ENCODE measurements at places on chromosomes 13 and 19. TPM values are rescaled to one million over a fixed set of nuclear protein-coding genes. Genes with fewer than 3 reads are reported as not detected.

SIGLEC8 gene
- not detected for total RNA-seq

GRCh38 chr13:50715402-50716146 is 127.9 kb downstream of the DLEU7 start:
- H3K4me3 ChIP-seq: peak overlapping the region; percentile 41
- no peak for DNase-seq
- no peak overlapping the region for H3K27ac ChIP-seq
- peaks cover 5% of the 10 kb centered on the region for H3K36me3 ChIP-seq
- peaks cover 14% of the 10 kb centered on the region for H3K27me3 ChIP-seq

DNA sequence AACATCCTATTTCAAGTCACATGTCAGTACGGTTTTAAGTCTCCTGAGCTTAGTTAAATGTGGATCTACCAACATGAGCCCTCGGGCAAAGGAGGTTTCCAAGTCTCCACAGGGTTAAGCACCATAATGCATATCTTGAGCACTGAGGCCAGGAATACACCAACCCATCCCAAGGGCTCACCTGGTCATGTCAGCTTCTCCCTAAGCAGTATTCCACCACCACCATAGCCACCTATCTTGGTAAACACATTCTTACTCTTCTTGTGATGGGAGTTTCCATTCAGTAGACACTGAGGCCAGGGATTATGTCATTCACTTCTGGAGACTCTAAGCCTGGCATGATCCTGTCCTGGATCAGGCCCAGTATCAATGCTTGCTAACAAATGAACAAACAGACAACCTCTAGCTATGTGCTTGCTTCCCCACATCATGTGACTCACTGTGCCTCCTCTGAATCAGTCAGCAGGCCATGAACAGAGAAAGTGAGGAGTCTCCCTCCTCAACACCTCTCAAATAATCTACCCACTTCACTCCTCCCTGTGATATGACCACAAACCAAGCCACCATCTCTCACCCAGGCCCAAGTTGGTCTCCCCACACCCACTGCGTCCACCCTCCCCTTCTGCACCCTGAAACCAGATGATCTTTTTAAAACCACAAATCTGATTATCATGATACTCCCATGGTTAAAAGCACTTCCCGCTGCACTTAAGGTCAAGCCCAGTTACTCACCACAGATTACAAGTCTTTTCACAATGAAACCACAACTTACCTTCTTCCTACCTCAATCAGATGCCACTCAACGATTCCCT is 5.8 kb downstream of the PEG3 start:
- peaks cover 4% of the 10 kb centered on the region for H3K36me3 ChIP-seq
- H3K27me3 ChIP-seq: no peaks in the 10 kb centered on the region
- no peak overlapping the region for H3K27ac ChIP-seq
- H3K4me3 ChIP-seq: no peak overlapping the region
- DNase-seq: no peak

- H3K36me3 ChIP-seq: peaks cover under 1% of the 10 kb centered on the region
- DNase-seq: no peak
- peaks cover 18% of the 10 kb centered on the region for H3K27me3 ChIP-seq
Observed at GRCh38 chr19:40231544-40232424, 5.3 kb upstream of the CCNP start.

GRCh38 chr19:2231621-2232221 is 4.4 kb downstream of the PLEKHJ1 start:
- H3K36me3 ChIP-seq: peaks cover 6% of the 10 kb centered on the region
- peaks cover 13% of the 10 kb centered on the region for H3K4me1 ChIP-seq
- no peak overlapping the region for H3K4me3 ChIP-seq
- no peak overlapping the region for H3K27ac ChIP-seq

DNA sequence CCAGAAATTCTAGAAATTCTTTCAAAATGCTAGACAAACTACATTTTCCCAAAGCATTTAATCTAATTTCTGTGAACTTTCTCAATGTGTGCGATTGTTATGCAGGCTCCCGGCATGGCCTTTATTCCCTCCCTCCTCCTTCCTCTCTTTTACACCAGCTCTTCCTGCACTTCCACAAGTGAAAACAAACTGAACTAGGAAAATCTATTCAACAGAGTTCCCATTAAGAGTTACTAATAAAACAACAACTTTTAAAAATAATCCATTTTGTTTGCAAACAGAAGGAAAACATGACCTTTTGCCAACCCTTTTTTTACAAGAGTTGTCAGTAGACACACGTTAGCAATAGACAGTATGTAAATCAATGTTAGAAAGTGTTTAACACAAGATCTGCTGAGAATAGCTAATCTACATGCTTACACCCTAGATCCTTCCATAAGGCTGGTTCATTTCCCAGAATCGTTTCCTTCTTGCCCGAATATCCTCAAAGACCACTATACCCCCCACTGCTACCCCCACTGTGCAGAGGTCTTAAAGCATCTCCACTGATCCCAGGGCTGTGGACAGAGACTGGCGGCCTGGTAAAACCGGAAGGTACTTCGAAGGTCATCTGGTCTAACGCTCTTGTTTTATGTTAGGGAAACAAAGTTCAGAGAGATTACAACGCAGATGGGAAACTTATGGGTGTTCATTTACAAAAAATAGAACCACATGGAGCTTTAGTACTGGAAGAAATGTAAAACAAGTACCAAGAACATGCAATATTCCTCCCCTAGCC is 98.0 kb downstream of the FOXO1 start:
- H3K27me3 ChIP-seq: no peaks in the 10 kb centered on the region
- no peak overlapping the region for H3K27ac ChIP-seq
- peaks cover 7% of the 10 kb centered on the region for H3K36me3 ChIP-seq
- H3K4me1 ChIP-seq: peaks cover 59% of the 10 kb centered on the region
- no peak for DNase-seq

GRCh38 chr19:43908659-43909058 is 26.4 kb downstream of the ZNF45 start:
- H3K36me3 ChIP-seq: peaks cover 26% of the 10 kb centered on the region
- no peak overlapping the region for H3K4me3 ChIP-seq
- no peaks in the 10 kb centered on the region for H3K4me1 ChIP-seq
- H3K27ac ChIP-seq: no peak overlapping the region
- DNase-seq: no peak
- no peaks in the 10 kb centered on the region for H3K27me3 ChIP-seq

DNA sequence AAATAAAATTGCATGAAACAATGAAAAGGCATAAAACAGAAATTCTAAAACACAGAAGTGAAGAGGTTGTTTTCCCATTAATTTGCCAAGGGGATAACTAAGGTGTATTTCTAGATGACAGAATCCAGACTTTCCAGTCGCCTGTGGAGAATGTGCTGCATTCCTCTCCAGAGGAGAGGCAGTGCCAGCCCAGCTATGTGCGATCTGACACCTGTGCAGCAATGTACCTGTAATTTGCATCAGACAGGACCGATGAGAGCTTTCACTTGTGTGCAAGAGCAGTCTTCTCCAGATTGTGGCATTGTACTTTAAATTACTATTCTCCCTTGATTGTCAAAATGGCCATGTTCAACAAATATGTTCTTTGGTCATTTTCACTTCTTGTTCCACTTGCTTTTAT is 1037.9 kb downstream of the EFNB2 start:
- H3K27ac ChIP-seq: no peak overlapping the region
- no peaks in the 10 kb centered on the region for H3K4me1 ChIP-seq
- DNase-seq: no peak
- no peaks in the 10 kb centered on the region for H3K36me3 ChIP-seq
- H3K27me3 ChIP-seq: no peaks in the 10 kb centered on the region

DNA sequence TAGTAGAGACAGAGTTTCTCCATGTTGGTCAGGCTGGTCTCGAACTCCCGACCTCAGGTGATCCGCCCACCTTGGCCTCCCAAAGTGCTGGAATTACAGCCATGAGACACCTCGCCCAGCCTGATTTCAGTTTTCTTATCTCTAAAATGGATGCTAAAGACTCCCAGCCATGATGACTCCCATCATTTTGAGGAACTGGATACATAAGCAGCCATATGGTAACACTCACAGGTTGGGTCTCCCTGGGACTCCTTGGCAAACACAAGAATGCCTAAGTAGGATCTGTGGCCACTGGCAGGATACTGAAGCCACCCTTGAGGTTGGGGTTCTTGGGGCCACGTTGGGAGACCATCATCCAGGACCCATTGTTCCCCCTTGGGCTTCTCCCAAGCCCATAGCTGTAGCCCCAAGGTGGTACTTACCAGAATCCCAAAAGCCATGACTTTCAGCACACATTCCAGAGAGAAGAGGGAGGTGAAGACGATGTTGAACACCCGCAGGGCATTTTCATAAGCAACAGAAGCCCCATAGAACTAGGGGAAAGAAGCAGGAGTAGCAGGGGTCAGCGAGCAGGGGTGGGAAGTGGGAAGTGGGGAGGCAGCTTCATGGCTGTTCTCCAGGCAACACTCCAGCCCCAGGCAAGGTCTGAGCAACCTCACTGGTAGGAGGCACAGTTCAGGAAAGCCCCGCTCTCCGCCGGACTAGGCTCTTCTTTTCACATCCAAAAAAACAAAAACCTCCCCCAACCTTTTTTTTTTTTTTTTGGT is 102.5 kb downstream of the IER2 start:
- no peak for DNase-seq
- H3K4me1 ChIP-seq: no peaks in the 10 kb centered on the region
- no peak overlapping the region for H3K4me3 ChIP-seq
- H3K27ac ChIP-seq: no peak overlapping the region
- H3K36me3 ChIP-seq: no peaks in the 10 kb centered on the region
- peaks cover 8% of the 10 kb centered on the region for H3K27me3 ChIP-seq

GRCh38 chr13:27411341-27411740 is 13.1 kb upstream of the GTF3A start:
- no peak overlapping the region for H3K27ac ChIP-seq
- no peaks in the 10 kb centered on the region for H3K36me3 ChIP-seq
- H3K4me3 ChIP-seq: no peak overlapping the region

DNA sequence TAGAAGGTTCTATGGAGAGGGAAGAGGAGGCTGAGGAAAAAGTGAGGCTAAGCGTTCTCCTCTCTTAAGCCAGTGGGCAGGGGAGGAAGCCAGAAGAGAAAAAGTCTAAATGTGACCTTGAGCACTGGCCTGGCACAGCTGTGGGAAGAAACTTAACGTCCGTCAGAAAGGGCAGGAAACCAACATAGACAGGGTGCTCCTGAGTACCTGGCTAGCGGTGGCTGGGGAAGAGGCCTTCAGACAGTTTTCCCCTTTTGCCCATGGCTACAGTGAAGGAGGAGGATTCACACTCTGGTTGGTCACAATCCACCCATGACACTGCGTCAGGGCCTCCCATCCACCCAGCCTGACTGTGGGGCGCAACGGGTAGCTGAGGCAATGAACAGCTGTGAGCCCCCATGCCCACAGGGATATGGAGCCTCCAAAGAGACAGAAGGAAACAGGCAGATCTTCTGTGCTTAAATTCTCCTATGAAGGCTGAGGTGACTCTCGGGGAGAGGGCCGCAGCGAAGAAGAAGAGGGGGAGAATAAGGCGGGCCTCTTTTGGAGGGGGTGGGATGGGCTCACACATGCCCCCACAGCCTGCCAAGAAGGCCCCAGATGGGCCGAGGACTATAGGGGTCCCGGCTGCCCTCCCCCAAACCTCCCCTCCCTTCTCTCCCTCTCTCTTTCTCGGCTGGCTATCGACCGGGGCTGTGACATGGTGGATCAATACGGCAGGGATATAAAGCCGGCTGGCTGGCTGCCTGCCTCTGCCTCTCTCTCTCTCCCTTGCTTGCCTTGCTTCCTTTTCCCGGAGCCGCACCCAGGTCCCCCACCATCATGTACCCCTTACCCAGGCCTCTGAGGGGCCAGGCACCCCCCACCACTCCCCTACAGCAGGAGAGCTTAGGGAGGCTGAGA is 19.8 kb upstream of the POU2F2 start:
- DNase-seq: no peak
- H3K27ac ChIP-seq: no peak overlapping the region
- H3K4me3 ChIP-seq: no peak overlapping the region
- H3K36me3 ChIP-seq: no peaks in the 10 kb centered on the region
